Osteocyte (in vitro differentiated cells): ENCODE measurements at places on chromosomes 11 and 22.

GRCh38 chr11:61011950-61012736 lies 40.7 kb downstream of the CD6 start:
- DNase-seq: no peak

- no peak for DNase-seq
Measured at GRCh38 chr11:78266451-78266850, 77.7 kb downstream of the USP35 start.

DNA sequence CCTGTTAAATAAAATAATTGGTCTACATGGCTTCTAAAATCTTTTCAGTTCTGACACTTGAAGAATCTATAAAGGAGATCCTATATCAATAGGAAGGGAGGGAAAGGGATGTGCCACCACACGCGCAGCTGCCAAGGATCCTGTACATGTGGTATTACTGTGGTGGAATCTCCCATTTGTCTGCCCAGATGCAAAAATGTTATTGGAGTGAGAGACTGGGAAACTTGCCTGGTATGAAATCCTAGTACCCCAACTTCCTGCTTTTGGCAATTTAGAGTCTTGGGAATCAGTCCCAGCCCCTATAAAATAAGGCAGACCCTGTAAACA lies 81.9 kb upstream of the PICALM start:
- no peak for DNase-seq

- no peak for DNase-seq
Measured at GRCh38 chr11:65557280-65558001, 718 bp downstream of the LTBP3 start.

- no peak for DNase-seq
Measured at GRCh38 chr11:34787348-34787747, 128.8 kb downstream of the APIP start.

DNA sequence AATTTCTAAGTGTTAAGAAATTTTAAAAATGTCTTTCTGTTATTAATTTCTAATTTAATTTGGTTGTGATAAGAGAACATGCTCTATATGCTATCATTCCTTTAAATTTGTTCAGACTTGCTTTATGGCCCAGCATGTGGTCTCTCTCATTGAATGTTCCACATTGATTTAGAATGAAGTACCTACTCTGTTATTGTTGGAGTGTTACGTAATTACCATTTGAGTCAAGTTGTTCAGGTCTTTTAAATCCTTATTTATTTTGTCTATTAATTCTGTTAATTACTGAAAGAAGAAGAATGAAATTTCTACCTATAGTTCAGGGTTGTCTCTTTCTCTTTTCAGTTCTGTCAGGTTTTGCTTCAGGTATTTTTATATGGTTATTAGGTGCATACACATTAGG lies 57.0 kb downstream of the PRMT3 start:
- DNase-seq: no peak

DNA sequence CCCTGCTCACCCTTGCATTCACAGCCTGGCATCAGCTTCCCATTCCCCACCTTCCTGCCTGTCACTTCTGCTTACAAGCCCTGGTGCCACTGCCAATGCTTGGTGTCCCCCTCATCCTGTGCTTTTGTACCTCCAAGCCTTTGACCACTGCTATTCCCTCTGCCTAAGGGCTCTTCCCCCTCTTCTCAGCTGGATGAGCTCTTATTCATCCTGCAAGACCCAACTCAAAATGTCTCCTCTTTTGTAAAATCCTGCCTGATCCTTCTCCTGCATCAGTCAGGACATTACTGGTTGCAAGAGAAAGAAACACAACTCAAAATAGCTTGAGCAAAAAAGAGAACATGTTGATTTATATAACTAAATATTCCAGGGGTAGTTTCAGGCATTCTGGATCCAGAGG lies 66.9 kb upstream of the TCF20 start:
- no peak for DNase-seq

- peak; percentile 95 for DNase-seq
Measured at GRCh38 chr22:37561212-37562048, 1.1 kb downstream of the CDC42EP1 start.

GRCh38 chr11:22869325-22869724 lies 9.1 kb upstream of the CCDC179 start:
- DNase-seq: no peak

GRCh38 chr22:23913306-23913660 lies 19.1 kb downstream of the MIF start:
- DNase-seq: no peak

DNA sequence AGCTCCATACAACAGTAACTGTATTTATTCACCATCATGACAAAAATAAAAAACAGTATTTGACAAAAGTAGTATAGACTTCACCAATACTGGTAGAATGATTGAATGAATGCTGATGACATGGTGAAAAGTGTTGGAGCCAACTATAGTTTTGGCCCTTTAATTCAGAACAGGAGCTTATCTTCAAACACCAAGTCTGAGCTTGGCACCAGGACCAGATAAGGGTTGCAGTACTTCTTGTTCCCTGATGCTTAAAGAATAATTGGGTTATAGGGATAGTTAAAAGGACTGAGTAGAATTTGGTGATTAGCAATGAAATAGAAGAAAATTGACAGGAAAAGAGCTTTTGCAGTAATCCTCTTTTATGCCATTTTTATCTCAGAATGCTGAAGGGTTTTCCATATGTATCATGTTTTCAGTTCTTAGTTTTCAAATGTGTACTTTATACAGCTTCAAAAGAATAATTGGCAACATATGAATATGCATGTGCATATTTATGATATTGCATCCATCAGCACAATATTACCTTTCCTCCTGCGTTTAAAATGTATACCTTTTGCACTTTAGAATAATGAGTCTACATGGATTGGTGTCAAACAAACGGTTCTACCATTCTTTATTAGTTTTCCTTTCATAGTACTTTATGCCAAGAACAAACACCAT lies 214.2 kb upstream of the ARHGAP42 start:
- DNase-seq: no peak

DNA sequence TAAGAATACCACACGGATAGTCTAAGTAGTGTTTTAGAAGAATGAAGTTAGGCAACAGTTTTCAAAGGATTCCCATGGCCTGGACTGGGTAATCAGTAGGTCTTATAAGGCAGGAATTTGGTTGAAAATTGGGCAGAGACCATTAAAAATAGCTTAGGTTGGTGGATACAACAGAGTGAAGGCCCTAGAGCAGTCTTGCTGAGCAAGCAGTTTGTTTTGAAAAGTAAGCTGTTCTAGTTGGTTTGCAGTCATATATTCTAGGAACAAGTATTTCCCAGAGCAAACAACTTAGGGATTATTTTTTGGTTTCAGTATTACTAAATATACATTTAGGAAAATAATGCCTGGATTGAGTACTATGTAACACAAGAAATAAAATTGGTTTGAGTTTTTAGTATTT lies 64.8 kb downstream of the MUC15 start:
- no peak for DNase-seq

DNA sequence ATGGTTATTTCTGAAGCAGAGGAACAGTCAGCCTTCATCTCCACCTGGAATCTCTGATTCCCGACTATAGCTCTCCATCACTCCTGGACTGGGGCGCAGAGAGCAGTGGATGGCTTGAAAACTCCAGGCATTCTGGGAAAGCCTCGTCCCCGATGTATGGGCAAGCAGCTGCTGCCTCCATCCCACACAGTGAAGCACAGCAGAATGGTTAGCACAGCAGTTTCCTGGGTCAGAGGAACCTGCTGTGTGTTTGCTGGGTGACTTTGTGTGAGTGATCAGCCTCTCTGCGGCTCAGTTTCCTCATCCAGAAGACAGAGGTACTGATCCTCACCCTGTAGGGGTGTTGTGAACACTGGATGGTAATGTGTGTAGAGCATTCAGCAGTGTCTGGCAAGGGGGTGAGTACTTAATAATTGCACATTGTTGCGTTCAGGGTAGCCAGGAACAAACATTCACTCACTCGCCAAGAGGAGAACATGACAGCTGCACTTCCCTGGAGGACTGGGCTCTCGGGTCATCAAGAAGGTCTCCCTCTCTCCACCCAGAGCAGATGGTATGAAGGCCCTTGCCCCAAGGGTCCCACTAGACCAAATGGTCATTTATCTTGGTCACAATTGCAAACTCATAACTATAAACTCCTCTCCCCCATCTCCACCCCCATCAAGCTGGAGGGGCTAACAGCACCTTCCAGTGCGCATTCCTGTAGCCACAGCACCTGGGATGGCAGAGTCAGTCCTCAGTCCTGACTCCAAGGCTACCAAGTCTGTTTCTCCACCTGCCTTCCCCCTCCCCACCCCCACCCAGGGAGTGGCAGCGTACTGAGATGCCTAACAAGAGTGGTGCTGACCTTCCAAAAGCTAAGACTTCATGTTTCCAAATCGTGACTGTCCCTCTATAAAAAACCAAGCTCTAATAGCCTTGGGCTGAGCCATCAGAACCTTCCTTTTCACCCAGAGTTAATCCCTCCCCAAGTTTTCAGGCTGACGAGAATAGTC lies 1.5 kb upstream of the CHST1 start:
- DNase-seq: no peak

DNA sequence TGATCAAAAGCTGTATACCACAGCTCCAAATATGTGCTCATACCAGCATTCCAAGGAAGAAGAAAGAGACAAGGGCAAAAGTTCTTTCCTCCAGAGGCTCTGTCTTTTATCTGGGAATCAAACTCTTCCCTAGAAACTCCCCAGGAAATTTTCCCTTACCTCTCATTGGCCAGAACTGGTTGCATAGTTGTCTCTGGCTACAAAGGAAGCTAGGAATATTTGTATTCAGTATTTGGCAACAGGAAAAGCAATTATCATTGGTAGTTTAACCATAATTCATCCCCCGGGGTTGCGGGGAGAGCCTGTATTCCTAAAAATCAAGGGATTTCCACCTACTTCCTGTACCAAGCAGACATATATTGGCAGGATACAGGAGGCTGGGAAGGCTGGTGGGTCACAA lies 10.5 kb upstream of the ZFTA start:
- DNase-seq: no peak

DNA sequence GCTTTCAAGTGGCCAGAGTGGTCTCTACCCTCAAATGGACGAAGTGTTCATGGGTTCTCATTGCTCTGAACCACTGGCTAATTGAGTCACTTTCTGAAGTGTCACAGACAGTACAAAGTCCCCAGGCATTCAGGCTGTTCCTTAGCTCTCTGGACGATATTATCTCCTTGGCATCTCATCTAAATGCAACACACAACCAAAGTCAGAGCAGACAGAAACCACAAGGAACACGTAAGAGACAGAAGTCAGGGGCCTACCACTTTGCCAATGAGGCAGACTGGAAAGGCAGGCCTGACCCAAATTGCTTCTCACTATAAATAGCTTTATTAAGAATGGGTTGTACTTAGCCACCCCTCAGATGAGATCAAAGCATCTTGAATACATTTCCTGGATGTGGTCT lies 29.0 kb upstream of the LDLRAD3 start:
- no peak for DNase-seq

- no peak for DNase-seq
Measured at GRCh38 chr11:748007-748359, 719 bp downstream of the TALDO1 start.
